Ovary (tissue), 10 donors: ENCODE measurements at places on chromosomes 2 and 18.

GRCh38 chr2:130346741-130347066, 4.0 kb downstream of the IMP4 start:
- no peak for DNase-seq

GRCh38 chr2:144259332-144259731, 260.6 kb downstream of the ZEB2 start:
- no peak for DNase-seq

DNA sequence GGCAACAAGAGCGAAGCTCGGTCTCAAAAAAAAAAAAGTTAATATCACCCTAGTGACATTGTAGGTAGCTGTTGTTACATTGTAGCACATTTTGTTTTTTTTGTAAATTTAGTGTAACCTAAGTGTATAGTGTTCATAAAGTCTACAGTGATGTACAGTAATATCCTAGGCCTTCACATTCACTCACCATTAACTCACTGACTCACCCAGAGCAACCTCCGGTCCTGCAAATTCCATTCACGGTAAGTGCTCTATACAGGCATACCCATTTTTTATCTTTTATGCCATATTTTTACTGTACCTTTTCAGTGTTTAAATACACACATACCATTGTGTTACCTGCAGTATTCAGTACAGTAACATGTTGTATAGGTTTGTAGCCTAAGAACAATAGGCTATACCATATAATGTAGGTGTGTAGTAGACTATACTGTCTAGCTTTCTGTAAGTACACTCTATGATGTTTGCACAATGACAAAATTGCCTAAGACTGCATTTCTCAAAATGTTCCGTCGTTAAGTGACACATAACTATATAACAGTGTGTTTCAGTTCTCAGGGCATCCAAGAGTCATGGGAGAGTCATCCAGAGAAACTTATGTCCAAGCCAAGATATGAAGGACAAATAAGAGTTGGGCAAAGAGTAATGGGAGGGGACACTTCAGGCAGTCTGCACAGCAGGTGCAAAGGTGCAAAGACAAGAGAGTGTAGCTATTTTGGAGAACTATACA, 68.4 kb downstream of the TANK start:
- no peak for DNase-seq

GRCh38 chr2:96928277-96928781, 58.1 kb downstream of the FAM178B start:
- no peak for DNase-seq

- no peak for DNase-seq
Measured at GRCh38 chr2:59585655-59586054, 967.8 kb downstream of the BCL11A start.

GRCh38 chr18:41993151-41993550, 38.1 kb downstream of the PIK3C3 start:
- no peak for DNase-seq

DNA sequence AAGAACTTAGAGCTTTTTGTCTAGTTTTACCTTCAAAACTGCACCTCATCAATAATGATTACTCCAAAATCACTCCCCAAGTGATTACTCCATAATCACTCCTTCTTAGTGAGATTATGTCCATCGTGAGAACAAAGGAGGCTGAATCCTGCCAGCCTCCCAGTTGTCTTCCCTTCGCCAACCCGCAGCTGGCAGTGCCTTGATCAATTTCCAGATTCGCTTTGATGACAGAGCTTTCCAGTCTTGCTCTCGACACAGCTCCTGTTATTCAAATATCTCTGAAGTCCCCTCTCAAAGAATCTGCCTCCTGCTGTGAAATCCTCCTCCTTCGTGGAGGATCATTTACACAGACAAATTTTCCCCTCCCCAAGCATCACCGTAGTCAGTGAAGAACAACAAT, 237.7 kb downstream of the EIPR1 start:
- no peak for DNase-seq

- no peak for DNase-seq
Measured at GRCh38 chr18:63603772-63604171, 16.6 kb downstream of the SERPINB13 start.

DNA sequence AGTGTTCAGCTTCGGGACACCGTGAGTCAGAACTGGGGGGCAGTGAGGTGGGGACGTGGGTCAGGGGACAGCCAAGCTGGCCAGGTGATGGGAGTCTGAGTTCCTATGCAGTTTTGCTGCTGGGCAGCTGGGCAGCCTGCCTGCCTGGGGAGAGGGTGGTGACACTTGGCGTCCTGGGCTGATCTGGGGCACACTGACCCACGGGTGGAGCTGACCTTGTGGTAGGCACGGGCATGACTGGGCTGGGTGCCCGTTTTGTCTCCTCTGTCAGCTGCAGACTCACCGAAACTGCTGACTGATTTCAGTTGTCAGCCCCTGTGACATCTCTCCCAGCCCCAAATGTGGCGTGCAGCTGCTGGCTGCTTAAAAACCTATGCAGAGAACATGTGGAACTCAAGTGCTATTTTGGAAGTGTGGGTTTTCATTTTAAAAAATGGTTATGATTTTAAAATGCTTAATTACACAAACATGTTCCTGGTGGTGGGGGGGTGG, 32.6 kb upstream of the E2F6 start:
- peak; percentile 76 for DNase-seq

DNA sequence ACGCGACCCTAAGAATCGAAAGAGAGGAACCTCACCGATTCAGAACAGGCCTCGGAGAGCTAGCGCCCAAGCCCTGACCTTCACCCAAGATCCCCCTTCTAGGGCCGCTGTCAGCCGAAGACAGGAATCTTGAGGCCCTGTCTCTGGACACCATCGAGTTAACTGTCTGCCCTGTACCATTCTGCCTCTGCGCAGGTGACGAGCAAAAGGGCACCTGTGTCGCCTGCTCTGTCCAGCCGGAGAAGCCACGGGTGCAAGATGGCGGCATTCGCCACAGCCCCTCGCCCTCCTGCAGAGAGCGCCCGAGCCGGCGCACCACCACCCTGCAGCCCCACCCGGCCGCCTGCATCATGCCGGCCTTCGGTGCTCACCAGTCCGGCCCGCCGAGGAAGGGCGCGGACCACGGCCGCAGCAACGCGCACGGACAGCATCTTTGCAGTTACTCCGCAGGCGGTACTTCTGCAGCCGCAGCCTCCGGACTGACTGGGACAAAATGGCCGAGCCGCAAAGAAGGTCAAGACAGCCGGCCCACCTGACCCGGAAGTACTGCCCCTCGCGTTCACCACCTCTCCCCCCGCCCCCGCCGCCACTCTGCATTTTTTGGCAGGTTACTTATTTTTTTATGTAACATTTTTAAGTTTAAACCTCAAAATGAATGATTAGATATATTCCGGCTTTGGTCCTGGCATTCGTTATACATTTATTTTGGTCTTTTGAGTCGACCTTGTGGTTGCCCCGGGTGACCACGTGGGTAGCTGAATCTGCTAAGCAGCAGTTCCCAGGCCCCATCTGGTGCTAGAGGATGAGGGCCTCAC, at the start of gene ATP5F1A:
ATP5F1A (minus strand) TSS at position 496 of the 815 bp plus-strand sequence; CDS start at position 431, 65 bp downstream.
- DNase-seq = peak; percentile 80

DNA sequence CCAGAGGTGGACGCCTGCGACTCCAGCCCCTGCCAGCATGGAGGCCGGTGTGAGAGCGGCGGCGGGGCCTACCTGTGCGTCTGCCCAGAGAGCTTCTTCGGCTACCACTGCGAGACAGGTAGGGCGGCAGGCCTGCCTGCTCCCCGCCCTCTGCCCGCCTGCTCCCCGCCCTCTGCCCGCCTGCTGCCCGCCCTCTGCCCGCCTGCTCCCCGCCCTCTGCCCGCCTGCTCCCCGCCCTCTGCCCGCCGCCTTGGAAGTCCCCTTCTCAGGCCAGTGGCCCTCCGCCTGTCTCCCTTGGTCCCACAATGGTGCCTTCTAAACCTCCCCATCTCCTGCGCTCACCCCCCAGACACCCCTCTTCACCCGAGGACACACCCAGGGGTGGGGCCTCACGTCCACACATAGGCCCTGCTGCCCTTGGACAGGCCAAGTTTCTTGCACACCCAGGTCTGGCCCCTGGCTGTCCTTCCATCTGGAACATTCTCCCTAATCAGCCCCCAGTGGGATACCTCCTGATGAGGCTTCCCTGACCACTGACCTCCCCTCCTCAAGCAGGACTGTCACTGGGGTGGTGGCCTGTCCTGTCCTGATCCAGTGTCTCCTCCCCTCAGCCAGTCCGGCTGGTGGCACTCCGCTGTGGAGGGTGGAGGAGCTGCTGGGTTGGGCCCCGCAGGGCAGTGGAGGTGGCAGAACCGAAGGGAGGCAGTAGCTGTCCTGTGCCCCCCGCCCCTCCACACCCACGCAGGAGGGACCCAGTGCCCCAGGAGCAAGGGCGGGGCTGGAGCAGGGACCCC, 37.9 kb downstream of the MTERF4 start:
- peak; percentile 26 for DNase-seq

GRCh38 chr18:49884959-49885358, 71.6 kb upstream of the ACAA2 start:
- no peak for DNase-seq

DNA sequence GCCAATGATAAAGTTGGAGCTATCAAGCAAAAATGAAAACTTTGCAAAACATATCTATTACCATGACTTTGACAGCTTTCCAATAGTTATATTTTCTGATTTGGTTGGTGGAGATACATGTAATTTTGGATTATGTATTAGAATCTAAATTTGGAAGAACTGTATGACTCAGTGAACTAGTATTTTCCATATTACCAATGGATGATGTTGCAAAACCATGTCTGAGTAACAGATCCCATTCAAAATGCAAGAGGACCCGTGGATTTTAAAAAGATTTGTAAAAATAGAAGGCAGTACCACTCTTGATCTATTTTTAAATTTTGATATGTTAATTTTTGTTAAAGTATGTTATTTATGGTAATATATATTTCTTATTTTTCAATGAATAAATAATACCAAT, 83.0 kb downstream of the TAF4B start:
- DNase-seq = no peak

DNA sequence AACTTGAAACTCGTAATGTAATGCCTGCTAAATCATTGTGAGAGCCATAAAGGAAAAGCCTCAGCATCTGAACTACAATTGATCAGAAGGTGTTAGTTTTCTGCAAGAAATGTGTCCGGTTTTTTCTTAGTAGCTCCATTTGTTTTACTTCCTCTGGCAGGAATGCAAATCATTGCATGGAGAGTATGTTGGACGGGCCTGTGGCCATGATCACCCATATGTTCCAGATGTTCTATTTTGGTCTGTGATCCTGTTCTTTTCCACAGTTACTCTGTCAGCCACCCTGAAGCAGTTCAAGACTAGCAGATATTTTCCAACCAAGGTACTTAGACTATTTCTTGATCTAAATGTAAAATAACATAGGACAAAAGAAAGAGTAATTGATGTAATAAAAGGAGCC, 126.6 kb downstream of the DPP4 start:
- no peak for DNase-seq

DNA sequence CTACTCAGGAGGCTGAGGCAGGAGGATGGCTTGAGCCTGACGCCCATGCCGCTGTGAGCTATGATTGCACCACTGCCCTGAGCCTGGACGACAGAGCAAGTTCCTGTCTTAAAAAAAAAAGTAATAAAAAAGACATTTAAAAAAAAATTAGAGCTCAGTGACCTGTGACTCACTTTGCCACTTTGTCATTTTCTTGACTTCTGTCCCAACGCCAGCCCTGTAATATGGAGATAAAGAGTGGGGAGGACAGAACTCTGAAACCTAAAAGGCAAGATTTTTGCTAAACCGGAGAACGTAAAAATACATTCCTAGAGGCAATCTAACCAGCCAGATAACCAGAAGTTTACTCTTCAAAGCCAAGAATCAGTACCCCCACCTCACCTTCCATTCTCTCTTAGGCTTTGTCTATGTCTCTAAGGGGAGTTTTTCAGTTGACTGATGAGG, 49.0 kb downstream of the PRKRA start:
- DNase-seq = no peak

- no peak for DNase-seq
Measured at GRCh38 chr2:181174611-181175580, 194.5 kb downstream of the UBE2E3 start.

GRCh38 chr2:136023416-136023815, 38.0 kb upstream of the DARS1 start:
- DNase-seq = no peak

- DNase-seq = no peak
Measured at GRCh38 chr2:171794918-171795317, 99.1 kb downstream of the SLC25A12 start.

- DNase-seq = no peak
Measured at GRCh38 chr2:161386228-161386824, 29.8 kb upstream of the TBR1 start.

DNA sequence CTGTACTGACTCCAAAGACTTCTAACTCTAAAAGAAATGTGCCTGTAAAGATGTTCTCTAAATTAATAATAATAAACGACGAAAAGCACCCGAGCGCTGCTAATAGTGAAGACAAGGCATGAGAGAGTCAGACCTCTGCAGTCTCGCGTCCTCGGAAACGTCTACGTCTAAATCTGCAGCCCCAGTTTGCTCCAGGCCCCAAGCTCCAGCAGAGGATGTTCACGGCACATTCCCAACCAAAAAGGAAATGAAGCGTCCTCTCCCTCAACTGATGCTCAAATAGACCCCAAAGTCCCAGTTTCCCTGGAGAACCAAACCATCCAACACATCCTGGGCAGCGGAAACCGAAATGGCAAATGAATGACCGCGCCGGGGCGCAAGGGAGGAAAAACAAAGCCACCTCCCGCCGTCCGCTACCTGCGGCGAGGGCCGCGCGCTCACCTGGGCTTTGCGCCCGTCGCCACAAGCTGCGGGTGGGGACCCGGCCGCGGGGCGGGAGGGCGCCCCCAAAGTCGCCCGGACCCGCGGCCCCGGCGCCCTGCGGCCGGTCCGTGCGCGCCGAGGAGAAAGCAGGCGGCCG, 47.1 kb upstream of the CCDC150 start:
- DNase-seq = no peak

DNA sequence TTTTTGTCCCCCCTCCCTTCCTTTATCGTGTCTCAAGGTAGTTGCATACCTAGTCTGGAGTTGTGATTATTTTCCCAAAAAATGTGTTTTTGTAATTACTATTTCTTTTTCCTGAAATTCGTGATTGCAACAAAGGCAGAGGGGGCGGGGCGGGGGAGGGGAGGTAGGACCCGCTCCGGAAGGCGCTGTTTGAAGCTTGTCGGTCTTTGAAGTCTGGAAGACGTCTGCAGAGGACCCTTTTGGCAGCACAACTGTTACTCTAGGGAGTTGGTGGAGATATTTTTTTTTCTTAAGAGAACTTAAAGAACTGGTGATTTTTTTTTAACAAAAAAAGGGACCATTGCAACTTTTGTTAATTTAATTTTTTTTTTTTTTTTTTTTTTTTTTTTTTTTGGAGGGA, 2.1 kb downstream of the SOX11 start:
- DNase-seq = no peak

GRCh38 chr2:10202131-10202665, 79.7 kb downstream of the RRM2 start:
- DNase-seq = no peak

GRCh38 chr2:27496357-27497287, at the start of gene GCKR:
GCKR (plus strand) TSS chr2:27496839; CDS start chr2:27496905, 66 bp downstream.
- no peak for DNase-seq

DNA sequence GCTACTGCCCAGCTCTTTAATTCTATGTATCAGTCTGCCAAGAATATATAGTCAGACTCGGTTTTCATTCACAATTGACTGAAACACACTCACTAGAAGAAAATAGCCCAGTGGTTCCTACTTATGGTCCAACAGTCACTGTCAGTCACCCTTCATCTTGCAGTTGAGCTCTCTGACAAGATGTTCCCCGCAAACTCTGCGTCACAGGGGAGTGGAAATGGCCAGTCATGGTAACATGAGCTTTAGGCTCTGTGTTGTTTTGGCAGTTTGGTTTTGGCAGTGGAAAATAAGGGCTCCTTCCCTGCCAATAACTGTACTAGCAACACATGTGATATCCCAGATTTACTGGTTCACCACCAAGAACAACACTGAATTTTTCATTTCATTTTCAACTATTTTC, 122.5 kb downstream of the PRPF40A start:
- DNase-seq = no peak
